ENCODE measurements at places on chromosomes 16 and 17. TPM values are rescaled to one million over a fixed set of nuclear protein-coding genes. Genes with fewer than 3 reads are reported as not detected.

The ELMO3 gene
- 1.9 TPM for total RNA-seq

The KRTAP4-6 gene
- not detected for total RNA-seq

The PPP1R27 gene
- not detected for total RNA-seq

The CPHXL2 gene
- not detected for total RNA-seq

All from A549 treated with ZK216348 at 1 μM for 4 hours (cell line).